Stimulated activated CD8-positive, alpha-beta memory T cell treated with anti-CD3 and anti-CD28 coated beads, Interleukin-15, amount 100 ng/mL, for 4 hours (primary cell): ENCODE measurements at places on chromosomes 3 and 15.

DNA sequence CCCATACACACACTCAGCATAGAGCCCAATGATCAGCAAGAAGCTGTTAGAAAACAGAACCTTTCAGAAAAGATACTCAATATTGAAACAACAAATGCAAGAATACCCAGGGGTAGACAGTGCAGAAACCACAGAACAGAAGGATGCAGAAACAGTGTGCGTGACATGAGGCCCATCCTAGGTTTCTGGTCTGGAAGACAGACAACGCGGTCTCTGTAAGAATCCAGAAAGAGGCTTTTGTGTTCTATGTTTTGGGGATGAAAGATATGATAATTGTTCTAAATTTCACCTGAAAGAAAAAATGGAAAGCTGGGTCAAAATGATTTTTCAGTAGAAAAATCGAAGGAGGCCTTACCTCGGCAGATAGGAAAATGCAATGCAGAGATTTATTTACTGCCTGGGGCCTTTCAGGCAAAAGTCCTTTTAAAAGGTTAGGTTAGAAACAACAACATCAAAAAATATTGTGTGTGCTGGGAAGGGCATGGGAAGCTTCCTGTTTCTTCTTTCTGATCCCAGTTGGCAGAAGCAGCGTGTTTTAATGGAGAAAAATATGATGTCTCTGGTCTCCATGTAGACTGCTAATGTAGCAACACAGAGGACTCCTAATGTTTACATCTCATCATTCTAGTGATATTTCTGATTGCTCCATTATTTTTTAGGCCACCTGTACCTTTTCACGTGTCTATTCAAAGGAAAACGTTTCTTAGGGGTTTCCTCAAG lies 17.0 kb downstream of the SYNM start:
- no peak for DNase-seq

- DNase-seq = no peak
Observed at GRCh38 chr3:161263057-161263456, 41.9 kb downstream of the NMD3 start.

- DNase-seq = no peak
Observed at GRCh38 chr3:45497963-45498362, 96.6 kb upstream of the LIMD1 start.

- no peak for DNase-seq
Observed at GRCh38 chr15:41262571-41262970, 31.5 kb downstream of the CHP1 start.

GRCh38 chr15:69758291-69758771 lies 305.7 kb downstream of the RPLP1 start:
- no peak for DNase-seq

GRCh38 chr3:64081235-64081630 lies 57.9 kb upstream of the PSMD6 start:
- no peak for DNase-seq

- no peak for DNase-seq
Observed at GRCh38 chr15:71784719-71785118, 25.6 kb upstream of the NR2E3 start.

GRCh38 chr15:84654689-84655453 lies 788 bp upstream of the WDR73 start:
- DNase-seq = peak; percentile 65

GRCh38 chr3:40938591-40938990 lies 260.7 kb upstream of the CTNNB1 start:
- DNase-seq = no peak

- no peak for DNase-seq
Observed at GRCh38 chr15:78830514-78831228, 19.4 kb upstream of the ADAMTS7 start.

- DNase-seq = peak; percentile 3
Observed at GRCh38 chr3:58009026-58009748, 965 bp downstream of the FLNB start.

DNA sequence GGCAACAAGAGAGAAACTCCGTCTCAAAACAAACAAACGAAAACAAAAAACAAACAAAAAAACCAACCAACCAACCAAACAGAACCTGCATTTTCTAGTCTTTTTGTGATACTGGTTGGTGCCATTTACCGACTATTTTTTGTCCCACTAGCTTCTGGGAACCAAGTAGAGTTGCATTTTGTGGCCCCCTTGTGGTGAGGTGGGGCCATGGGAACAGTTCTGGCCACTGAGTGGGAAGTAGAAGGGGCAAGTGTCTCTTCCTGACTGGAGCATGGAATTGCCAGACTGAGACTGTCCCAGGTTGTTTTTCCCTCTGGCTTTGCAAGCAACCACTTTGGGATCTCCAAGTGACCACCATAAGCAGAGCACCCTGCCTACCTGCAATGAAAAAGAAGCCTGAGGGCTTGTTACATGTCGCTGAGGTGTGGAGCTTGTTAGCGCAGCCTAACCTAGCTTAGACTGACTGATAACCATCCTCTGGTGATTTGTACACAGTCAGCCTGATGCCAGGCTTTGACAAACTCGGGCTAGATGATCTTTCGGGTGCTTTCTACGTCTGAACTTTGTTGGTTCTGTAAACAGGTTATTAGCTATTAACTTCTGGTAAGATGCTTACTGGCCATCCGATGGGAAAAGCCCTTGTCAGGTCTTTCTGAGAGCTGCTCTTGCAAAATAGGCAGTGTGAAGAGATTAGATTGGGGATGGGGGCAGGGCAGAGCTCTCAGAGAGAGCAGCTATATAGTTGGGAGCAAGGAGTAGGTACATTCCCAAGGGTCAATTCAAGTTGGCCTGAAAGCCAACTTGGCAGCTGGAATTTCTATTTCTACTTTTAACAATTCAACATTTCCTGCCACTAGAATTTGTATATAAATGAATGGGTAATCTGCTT lies 172.2 kb downstream of the SSR3 start:
- DNase-seq = no peak

- no peak for DNase-seq
Observed at GRCh38 chr15:40282869-40283614, at the start of gene ANKRD63. Gene ANKRD63, minus strand, starts transcription at chr15:40283064. Its CDS starts 478 bp downstream, at chr15:40282586.

DNA sequence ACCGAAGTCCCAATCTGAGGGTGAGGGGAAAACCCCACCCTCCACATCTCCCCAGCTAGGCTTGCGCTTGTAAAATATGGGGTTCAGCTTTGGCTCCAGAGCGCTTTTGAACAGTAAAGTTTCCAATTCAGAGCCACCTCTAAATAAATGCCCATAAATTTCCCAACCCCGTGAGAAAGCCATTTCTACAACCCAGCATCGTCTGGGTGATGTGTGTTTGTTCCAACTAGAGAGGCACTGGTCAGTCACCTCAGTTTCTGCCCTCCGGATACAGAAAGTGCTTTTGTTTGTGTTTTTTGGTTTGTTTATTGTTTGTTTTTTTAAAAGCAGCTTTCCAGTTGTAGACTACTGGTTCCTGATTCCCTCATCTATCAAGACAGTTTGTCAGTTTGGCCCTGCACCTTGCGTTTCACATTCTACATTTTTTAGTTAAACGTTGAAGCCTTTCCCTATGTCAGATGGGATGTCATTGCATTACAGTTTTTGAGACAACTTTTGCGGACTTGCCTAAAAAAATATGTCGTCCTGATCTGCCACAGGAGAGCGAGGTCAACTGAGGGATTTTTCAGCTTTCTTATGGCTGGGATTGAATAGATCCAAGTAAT lies 15.0 kb upstream of the SOX2 start:
- no peak for DNase-seq

- no peak for DNase-seq
Observed at GRCh38 chr3:171267104-171267503, 193.1 kb downstream of the TNIK start.

GRCh38 chr3:172836390-172836997 lies 86.0 kb downstream of the ECT2 start:
- DNase-seq = no peak

- DNase-seq = no peak
Observed at GRCh38 chr3:69095636-69096035, 10.9 kb downstream of the ARL6IP5 start.

DNA sequence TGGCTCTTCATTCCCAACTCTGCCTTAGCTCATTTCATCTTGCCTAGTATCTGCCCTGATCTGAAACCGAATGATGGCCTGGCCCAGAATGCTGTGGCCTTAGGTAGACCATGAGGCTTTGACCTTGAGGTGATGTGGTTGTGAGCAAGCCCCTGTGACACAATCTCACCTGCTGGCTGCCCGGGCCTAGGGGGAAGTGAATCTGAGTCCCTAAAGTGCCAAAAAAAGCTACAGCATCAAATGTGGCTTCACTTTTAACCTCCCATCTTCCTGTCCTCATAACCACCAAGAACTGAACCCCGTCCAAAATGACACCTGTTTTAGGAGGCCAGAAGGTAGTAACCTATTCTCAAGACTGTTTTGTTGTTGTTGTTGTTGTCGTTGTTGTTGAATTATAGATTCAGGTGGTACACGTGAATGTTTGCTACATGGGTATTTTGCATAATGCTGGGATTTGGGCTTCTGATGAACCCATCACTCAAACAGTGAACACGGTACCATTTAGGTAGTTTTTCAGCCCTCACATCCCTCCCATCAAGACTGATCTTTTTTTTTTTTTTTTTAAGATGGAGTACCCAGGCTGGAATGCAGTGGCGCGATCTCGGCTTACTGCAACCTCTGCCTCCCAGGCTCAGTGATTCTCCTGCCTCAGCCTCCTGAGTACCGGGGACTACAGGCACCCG lies 54.6 kb downstream of the MCCC1 start:
- no peak for DNase-seq

- no peak for DNase-seq
Observed at GRCh38 chr3:111303760-111304159, 232.1 kb downstream of the NECTIN3 start.

GRCh38 chr3:123388042-123388441 lies 60.8 kb downstream of the ADCY5 start:
- DNase-seq = no peak

DNA sequence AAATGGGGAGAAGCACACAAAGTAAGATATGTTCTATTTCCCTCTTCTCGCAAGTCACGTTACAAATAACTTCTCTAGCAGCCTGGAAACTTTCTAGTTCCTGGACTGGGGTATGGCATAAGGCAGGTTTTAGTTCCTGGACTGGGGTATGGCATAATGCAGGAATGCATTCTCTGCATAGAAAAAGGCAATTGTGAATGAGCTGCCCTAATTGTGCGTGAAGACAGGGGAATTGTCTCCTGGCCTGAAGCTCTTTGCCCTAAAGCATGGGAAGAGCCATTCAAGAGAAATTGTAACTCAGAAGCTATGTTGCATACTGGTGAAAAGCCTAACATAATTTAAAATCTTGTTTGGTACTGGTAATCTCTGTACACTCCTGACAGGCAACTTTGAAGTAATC lies 54.3 kb upstream of the CBLB start:
- DNase-seq = no peak

DNA sequence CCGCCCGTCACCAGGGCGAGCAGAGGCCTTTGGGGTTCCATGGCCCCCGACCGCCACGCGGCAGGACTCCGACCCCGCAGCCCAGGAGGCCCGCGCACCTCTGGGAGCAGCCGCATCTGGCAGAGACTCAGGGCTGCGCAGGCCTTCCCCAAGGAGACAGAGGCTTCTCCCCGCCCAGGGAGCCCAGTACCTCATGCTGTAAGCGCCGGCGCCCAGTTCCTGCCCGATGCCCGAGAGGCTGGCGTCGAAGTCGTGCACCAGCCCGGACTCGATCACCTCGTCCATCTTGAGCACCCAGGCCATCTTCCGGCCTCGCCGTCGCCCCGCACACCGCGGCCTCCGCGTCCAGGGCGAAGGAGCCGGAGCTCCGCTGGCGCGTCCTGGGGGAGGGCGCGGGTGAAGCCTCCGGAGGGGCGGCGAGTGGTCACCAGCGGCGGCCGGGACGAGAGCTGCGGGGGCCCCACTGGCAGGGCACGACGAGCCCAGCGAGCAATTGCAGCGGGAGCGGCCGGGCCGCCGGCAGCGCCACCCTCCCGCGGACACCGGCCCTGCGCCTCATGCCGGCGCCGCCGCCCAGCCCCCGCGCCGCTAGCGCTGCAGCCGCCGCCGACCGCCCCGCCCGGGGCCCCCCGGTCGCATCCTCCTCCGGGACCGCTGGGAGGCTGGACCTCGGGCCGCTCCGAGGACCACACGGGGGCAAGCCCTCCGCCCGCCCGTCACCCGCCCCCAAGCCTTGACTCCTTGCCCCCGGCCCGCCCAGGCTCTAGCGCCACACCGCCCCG lies 468 bp downstream of the UBP1 start:
- DNase-seq = peak; percentile 2

- no peak for DNase-seq
Observed at GRCh38 chr3:143090976-143091837, 28.4 kb upstream of the CHST2 start.

DNA sequence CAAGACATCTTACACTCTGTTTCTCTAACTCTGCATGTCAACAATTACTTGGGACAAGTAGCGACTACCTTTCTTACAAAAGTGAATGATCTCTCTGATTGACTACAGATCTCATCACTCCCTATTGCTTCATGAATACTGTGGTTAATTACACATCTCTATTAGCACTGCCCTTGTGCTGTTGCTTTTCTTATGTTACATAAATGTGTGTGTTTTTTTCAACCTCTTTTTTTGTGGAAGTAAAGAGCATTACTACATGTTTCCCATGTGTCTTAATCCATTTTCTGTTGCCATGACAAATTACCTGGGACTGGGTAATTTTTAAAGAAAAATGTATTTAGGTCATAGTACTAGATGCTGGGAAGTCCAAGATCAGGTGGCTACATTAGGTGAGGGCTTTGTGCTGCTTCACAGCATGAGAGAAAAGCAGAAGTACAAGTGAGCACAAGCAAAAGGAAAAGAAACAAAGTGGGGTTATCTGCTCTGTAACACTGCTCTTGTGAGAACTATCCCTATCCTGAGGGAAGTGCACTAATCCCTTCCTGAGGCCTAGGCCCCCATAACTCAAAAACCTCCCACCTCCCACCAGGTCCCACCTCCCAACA lies 298.2 kb upstream of the SATB1 start:
- DNase-seq = no peak

GRCh38 chr3:146157325-146158060 lies 3.5 kb downstream of the PLOD2 start:
- DNase-seq = no peak

DNA sequence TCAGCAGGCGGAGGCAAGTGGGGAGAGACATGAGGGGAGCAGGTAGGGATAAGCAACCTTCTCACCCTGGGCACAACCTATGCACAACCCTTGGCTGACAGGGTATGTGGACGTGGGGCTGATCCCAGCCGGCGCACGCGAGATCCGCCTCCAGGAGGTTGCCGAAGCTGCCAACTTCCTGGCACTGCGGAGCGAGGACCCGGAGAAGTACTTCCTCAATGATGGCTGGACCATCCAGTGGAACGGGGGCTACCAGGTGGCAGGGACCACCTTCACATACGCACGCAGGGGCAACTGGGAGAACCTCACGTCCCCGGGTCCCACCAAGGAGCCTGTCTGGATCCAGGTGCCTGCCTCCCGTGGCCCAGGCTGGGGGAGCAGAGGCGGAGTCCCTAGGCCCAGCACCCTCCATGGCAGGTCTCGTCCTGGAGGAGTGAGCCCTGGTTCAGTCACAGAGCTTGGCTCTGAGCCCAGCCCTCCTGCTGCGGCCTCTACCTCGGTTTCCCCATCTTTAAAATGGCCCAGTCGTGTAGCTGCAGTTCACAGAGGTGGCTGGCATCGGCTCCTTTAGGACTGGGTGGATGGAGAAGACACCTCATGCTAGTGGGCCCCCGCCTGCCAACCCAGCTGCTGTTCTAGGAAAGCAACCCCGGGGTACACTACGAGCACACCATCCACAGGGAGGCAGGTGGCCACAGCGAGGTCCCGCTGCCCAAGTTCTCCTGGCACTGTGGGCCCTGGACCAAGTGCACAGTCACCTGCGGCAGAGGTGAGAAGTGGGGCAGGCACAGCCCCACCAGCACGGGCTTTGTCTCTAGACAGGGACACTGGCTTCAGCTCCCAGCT lies 96.0 kb downstream of the TBC1D2B start:
- DNase-seq = no peak

- DNase-seq = no peak
Observed at GRCh38 chr3:25235031-25235430, 193.0 kb upstream of the RARB start.

GRCh38 chr15:86237111-86237500 lies 157.4 kb downstream of the AGBL1 start:
- DNase-seq = no peak
